Mucosa of gallbladder (tissue), 1 donor: ENCODE measurements at places on chromosomes 6 and 20.
A peak's percentile ranks its signal among the peaks of the same experiment; 100 is the strongest.

GRCh38 chr6:28953039-28953584 lies 29.3 kb upstream of the TRIM27 start:
- DNase-seq, result peak; percentile 40

DNA sequence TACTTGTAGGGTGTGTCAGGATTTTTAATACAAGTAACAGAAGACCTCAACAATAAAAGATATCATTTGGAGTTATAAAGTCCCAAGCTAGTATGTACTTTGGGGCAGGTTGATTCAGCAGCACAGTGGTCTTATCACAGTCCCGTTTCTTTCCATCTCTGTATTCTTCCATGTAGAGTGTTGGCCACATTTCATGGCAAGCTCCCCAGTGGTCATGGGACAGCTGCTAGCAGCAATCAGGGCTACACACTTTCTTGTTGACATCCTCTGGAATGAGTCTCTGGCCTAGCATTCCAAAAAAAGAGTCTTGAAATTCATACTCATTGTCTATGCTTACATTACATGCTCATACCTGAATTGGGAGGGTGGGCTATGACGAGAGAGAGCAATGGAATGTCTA lies 53.2 kb downstream of the SOBP start:
- DNase-seq, result no peak

DNA sequence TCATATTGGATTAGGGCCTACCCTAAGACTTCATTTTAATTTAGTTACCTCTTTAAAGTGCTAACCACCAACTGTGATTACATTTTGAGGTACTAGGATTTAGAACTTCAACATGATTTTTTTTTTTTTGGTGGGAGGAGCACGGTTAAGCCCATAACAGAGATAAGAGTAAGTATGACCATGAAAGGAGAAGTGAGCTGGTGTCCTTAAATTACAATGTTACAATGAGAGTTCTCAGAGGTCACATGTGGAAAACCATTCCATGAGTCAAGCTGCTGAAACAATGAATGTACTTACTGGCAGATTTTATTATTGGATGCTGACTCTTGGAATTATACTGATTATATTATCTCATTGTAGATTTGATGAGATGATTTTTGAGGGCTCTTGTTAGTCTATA lies 779.3 kb upstream of the CITED2 start:
- DNase-seq, result no peak

DNA sequence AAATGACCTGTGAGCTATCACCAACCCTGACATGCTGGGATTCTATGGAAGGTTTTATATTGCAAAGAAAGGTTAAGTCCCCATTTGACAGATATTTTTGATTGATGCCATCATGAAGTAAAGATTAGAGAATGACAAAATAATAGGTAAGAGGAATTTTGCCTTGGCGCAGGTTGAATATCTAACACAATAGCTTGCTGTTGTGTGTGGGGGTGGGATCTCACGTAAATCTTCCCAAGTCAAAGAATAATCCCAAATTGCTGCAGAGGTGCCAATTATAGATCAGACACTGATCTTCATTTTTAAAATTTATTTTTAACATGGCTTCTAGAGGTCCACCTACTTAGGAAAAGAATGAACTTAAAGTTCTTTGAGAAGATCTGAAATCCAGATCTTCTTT lies 135.5 kb downstream of the FIG4 start:
- no peak for DNase-seq

- peak; percentile 70 for DNase-seq
Measured at GRCh38 chr20:23050847-23051627, 1.6 kb upstream of the THBD start.

GRCh38 chr6:29982097-29982496 lies 39.8 kb downstream of the HLA-A start:
- no peak for DNase-seq

GRCh38 chr20:58667975-58668374 lies 16.9 kb downstream of the STX16 start:
- DNase-seq, result no peak

DNA sequence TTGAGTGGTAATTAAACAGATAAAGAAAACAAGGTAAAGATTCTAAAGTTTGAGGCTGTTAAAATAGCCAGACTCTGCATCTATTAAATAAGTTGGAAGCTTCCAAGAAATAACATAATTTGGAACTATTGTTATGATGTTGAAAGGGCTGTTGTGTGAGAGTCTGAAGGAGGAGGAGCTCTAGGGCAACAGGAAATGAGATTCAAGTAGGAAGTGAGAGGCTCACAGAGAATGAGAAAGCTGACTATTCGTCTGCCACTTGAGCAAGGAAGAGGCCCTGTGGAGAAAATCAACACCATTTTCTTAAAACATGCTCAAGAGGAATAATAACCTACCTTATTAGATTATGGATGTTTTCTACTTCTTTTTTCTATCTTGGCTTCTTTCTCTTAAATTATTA lies 185.2 kb downstream of the SLC24A3 start:
- DNase-seq, result no peak

DNA sequence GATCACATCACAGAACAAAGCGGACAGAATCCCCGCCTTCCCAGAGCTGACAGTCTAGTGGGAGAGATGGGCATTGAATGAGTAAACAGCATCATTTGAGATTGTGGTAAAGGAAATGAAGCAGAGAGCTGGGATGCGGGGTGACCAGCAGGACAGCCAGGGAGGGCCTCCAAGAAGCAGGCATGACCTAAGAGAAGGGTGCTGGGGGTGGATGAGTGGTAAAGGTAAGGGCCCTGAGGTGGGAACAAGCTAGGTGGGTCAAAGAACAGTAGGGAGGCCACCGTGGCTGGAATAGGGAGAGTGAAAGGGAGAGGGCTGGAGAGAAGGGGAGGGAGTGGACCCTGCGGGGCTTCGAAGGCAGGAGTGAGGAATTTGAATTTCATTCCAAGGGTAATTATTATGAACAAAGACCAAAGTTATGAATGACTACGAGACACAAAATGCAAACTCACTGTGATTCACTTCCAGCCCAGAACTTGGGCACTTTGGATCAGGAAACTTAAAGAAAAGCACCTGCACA lies 61.4 kb downstream of the CEBPB start:
- no peak for DNase-seq

GRCh38 chr20:14449323-14449722 lies 111.9 kb upstream of the FLRT3 start:
- no peak for DNase-seq

GRCh38 chr6:132390017-132390416 lies 11.3 kb downstream of the MOXD1 start:
- no peak for DNase-seq

- peak; percentile 62 for DNase-seq
Measured at GRCh38 chr6:15907914-15908518, 220.9 kb upstream of the MYLIP start.

DNA sequence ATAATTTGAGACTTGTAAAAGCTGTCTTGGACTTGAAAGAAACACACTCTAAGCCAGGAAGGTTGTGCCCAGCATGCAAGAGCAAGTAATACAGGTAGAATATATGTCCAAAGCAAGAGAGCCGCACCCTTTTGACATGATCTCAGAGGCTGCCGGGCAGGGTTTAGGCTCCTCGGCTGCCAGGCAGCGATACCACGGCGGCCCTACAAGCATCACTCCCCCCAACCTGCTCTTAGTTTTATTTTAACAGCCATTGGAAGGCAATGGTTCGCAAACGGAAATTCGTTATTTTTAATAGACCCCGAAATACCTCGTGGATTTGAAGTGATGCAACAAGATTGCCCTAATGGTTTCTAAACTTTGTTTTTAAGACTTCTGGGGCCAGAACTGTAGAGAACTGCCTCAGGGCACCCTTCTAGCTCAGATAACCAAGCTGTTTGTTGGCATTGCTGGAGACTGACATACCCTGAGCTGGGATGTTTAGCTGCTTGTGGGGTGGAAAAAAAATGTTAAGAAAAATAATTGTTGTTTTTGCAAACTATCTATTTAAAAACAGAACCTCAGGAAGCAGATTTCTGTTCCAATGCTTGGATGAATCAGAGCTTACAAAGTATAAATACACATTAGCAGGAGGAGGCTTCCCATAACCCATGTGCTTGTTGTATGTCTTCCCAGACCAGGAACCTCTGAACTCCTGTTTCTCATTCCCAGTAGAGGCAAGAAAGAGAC lies 39.0 kb downstream of the JAG1 start:
- DNase-seq, result no peak

GRCh38 chr20:10651227-10651990 lies 22.4 kb downstream of the JAG1 start:
- no peak for DNase-seq

DNA sequence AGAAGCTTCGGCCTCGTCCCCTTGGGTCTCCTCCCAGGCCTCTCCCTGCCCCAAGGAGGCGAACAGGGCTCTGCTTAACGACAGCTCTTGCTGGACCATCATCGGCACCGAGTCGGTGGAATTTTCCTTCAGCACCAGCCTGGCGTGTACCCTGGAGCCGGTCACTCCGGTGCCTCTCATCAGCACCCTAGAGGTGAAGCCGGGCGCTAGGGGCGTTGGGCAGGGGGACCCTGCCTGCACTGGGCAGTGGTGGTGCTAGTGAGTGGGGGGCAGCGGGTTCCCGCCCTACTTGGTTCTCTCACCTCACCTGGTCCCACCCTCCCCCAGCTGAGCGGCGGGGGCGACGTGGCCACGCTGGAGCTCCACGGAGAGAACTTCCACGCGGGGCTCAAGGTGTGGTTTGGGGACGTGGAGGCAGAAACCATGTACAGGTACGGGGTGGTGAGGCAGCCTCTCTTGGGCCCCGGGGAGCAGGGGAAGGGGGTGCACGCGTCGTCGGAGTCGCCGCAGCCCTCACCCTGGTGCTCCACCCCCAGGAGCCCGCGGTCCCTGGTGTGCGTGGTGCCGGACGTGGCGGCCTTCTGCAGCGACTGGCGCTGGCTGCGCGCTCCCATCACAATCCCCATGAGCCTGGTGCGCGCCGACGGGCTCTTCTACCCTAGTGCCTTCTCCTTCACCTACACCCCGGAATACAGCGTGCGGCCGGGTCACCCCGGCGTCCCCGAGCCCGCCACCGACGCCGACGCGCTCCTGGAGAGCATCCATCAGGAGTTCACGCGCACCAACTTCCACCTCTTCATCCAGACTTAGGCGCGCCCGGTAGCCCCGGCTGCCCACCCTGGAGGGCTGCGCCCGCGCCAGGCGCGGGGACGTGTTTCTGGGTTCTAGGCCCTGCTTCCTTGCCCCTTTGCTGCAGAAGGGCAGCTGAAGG lies 8.3 kb upstream of the MATN4 start:
- no peak for DNase-seq

DNA sequence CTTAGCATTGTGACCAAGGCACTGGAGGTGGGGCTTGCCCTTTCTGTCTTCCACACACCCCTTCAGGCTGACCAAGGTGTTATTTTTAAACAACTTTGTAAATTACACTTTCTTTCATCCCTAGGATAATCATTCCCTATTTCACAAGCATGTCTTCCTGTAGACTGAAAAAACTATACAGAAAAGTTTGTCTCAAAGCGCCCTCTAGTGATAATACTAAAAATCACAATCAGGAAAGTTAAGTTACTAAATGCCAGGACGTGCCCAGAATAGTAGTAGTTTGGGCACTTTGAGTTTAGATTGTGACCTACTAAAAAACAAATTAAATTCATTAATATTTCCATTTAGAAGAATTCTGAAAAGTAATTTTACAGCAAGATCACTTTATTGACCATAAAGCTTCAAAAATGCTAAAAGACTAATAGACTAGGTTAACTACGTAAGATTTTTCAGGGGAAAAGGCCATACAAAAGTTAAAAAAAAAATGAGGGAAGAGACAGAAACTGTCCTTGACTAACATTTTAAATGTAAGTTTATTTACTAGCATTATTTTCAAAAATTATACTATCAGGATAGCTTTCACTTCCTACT lies 123.3 kb upstream of the DUSP22 start:
- DNase-seq, result no peak

DNA sequence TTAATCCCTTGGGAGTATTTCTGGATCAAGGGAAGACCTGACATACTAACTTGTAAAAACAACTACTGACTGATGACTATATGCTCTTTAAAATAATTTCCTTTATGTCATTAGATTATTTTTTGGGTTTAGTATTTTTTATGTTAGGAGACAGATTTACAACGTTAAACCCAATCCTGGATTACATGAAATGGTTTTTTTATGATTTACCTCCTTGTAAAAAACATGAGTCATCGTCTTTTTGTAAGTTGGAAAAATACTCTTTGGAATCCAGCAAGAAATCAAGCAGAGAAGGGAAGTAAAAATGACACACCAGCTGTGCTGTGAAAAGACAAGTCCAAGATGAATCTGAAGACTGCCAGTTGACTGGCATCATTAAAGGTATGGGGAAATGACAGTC lies 6.7 kb downstream of the STK4 start:
- no peak for DNase-seq

DNA sequence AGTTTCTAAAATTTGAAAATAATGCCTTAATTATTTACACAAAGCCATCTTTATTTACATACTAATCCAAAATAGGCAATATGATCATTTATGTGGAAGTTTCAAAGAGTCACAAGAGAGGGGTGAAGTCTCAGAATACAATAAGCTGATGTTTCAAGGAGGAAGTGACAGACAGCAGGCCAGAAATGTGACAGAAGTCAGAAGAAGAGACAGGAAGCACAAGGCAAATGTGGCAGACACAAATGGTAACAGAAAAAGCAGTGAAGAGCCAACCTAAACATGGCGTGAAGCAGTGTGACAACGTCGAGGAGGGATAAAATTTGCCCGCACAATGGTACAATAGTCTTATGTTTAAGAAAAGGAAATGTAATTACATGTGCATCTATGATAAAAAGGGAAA lies 59.8 kb downstream of the SHPRH start:
- DNase-seq, result no peak

GRCh38 chr6:65701325-65701724 lies 5.7 kb downstream of the EYS start:
- no peak for DNase-seq

GRCh38 chr20:53020834-53021233 lies 48.7 kb downstream of the TSHZ2 start:
- DNase-seq, result no peak

GRCh38 chr6:166957087-166957804 lies 896 bp upstream of the RNASET2 start:
- peak; percentile 53 for DNase-seq

DNA sequence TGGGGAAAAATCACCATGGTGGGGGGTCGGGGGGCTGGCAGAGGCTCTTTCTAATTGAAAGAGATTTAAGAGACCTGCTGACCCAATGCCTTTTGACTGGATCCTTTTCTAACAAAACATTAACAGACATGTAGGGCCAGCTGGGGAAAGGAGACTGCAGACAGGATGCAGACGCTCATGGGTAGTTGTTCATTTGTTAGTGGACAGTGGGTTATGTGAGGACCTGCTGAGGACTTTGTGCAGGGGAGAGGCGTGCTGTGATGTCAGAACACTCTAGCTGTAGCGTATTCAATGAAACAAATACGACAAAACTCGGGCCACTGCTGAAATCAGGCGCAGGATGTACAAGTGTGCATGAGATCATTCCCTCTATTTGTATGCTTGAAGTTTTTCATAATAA lies 1.2 kb downstream of the IP6K3 start:
- no peak for DNase-seq

- no peak for DNase-seq
Measured at GRCh38 chr20:9400171-9401025, 114.0 kb upstream of the LAMP5 start.

- no peak for DNase-seq
Measured at GRCh38 chr20:12883507-12883885, 125.3 kb upstream of the SPTLC3 start.
